Ascending aorta (tissue), 2 donors: ENCODE measurements at places on chromosomes 5 and 9.

- H3K4me3 ChIP-seq = no peak overlapping the region
- H3K4me1 ChIP-seq = no peaks in the 10 kb centered on the region
- H3K27me3 ChIP-seq = no peaks in the 10 kb centered on the region
Measured at GRCh38 chr5:146528236-146528635, 12.2 kb upstream of the GPR151 start.

DNA sequence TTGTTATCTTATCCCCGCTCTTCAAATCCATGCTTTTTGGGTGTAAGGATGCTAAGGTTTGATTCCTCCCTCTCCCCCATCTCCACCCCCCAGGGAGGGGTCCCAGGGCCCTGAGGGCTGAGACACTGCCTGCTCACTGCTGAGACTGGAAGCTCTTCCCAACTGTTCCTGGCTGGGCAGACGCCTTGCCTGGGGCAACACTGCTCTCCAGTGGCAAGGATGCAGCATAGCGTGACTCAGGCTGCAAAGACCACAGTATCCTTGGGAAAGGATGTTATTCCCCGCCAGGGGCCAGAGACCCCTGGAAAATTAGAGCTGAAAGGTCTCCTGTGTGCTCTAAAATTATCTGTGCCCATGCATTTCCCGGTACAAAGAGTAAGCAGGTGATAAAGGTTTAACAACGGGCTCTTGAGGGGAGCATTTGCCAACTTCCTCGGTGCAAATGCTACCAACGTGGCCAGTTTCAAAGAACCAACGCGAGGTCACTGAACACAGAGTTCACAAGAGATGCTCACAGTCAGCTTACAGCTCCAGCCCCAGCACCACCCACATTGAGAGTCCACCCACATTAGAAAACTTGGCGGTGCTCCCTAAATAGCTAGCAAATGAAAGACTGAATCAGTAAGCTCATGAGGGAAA, 271.9 kb downstream of the NSG2 start:
- no peaks in the 10 kb centered on the region for H3K27me3 ChIP-seq
- DNase-seq = peak; percentile 61
- H3K4me3 ChIP-seq = no peak overlapping the region
- no peaks in the 10 kb centered on the region for H3K36me3 ChIP-seq
- no peak overlapping the region for H3K27ac ChIP-seq

- no peak overlapping the region for H3K27ac ChIP-seq
- H3K4me3 ChIP-seq = no peak overlapping the region
- H3K36me3 ChIP-seq = no peaks in the 10 kb centered on the region
- no peaks in the 10 kb centered on the region for H3K4me1 ChIP-seq
- no peaks in the 10 kb centered on the region for H3K27me3 ChIP-seq
Measured at GRCh38 chr5:54341971-54342370, 31.6 kb upstream of the ARL15 start.

DNA sequence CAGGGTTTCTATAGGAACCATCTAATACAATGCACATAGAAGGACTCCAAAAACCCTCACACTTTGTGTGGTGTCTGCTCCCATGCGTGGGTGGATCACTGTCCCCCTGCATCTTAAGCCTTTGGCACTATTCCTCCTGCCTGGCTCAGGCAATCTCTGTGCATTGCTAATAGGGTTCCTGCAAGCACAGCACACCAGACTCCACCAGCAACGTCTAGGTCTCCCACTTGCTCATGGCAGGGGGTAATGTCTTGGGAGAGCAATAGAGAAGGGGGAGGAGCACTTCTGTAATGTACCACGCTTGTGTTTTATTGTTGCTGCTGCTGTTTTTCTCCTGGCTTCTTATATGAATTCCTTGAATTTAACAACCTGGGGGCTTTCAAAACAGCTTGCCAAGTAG, 182.6 kb upstream of the GLRA1 start:
- no peak overlapping the region for H3K4me3 ChIP-seq
- H3K4me1 ChIP-seq = no peaks in the 10 kb centered on the region

GRCh38 chr9:131578731-131579504, 33.6 kb downstream of the PRRT1B start:
- no peaks in the 10 kb centered on the region for H3K4me1 ChIP-seq
- DNase-seq = no peak
- peaks cover 56% of the 10 kb centered on the region for H3K36me3 ChIP-seq
- H3K27ac ChIP-seq = peak overlapping the region; percentile 12
- no peaks in the 10 kb centered on the region for H3K27me3 ChIP-seq

GRCh38 chr9:34638138-34638445, 505 bp upstream of the SIGMAR1 start:
- H3K27me3 ChIP-seq = no peaks in the 10 kb centered on the region
- no peaks in the 10 kb centered on the region for H3K4me1 ChIP-seq
- peak overlapping the region; percentile 83 for H3K4me3 ChIP-seq
- no peak for DNase-seq
- peak overlapping the region; percentile 76 for H3K27ac ChIP-seq

DNA sequence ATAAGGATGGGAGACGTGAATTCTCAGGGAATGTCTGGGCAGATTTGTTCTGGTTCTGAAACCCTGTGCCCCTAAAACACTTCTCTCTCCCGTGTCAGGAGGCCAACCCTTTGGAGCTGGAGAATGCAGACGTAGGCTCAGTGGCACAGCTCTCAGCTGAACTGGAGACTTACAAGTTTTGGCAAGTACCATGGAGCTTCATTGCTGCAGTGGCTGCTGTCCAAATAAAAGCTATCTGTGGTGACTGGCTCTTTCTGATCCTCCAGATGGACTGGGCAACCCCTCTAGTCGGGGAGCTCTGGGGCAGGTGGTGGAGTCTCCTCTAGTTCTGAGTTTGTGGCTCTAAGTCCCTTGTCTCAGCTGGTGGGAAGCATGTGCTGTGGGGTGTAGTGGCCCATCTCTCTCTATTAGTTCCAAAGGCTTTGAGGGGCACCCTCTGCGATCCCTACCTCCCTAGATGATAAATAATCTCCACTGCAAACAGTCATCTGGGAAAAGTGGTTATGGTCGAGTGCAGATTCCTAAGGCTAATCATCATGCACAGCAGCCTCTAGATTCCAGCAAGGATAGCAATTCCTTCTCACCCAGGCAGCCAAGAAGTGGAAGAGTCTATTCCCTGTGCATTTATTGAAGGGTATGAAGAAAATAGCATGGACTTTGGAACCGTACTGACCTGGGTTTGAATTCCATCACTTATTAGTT, 204.2 kb upstream of the KLF4 start:
- H3K27me3 ChIP-seq = no peaks in the 10 kb centered on the region
- H3K36me3 ChIP-seq = no peaks in the 10 kb centered on the region
- H3K27ac ChIP-seq = no peak overlapping the region
- no peak for DNase-seq
- H3K4me3 ChIP-seq = no peak overlapping the region
- H3K4me1 ChIP-seq = no peaks in the 10 kb centered on the region

- H3K4me1 ChIP-seq = peaks cover 4% of the 10 kb centered on the region
- peak overlapping the region; percentile 86 for H3K27ac ChIP-seq
- H3K36me3 ChIP-seq = no peaks in the 10 kb centered on the region
- peak overlapping the region; percentile 44 for H3K4me3 ChIP-seq
Measured at GRCh38 chr5:73436535-73437100, 12.0 kb downstream of the FOXD1 start.

- H3K27ac ChIP-seq = no peak overlapping the region
- H3K4me1 ChIP-seq = no peaks in the 10 kb centered on the region
- no peak overlapping the region for H3K4me3 ChIP-seq
- DNase-seq = no peak
- H3K27me3 ChIP-seq = no peaks in the 10 kb centered on the region
Measured at GRCh38 chr9:89444274-89444673, 53.6 kb downstream of the SEMA4D start.
